AG09309 (cell line): ENCODE measurements at places on chromosomes 7 and 10.

DNA sequence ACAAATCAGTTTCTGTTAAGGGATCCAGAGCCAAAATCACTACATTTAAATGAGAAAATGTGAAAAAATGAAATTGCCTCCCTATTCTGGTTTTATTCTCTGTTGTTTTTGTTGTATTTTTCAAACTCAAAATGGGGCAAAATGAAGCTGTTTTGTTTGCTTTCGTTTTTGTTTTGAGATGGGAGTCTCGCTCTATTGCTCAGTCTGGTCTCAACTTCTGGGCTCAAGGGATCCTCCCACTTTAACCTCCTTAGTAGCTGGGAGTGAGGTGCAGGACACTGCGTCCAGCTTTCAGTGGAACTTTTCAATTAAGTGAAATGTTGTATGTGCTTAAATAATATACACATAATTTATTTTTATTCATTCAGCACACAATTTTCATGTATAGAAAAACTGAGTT, 205.0 kb downstream of the SORCS1 start:
- DNase-seq = no peak

- DNase-seq = no peak
Measured at GRCh38 chr10:119039161-119039560, 9.6 kb downstream of the NANOS1 start.

DNA sequence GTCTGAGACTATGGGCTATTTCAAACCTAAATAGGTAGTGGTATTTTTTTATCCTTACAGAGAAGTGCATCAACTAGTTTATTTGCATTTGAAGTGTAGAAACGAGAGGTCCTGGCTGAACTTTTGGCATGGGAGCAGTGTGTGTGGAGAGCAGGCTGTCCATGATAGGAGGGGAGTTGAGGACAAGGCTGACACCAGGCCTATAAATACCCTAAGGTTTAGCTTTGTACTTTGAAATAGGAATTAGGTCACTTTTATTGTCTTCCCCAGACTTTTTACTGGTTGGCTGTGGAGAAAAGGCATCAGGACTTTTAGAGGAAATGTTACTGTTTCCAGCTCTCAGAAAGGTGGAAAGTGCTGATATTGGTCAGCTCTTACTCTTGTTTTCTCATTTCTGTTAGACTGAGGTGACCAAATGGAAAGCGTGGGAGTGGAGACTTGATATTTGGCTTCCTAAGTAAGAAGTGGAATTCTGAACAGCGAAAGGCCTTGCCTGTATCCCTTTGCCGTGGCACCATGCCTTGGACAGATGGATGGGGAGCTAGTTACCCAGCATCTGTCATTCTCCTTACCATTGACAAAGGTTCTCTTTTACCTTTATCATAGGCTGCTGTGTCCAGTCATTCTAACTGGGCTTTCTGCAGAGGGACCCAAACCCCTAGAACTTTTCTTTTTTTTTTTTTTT, 46.0 kb downstream of the GBF1 start:
- DNase-seq = no peak

DNA sequence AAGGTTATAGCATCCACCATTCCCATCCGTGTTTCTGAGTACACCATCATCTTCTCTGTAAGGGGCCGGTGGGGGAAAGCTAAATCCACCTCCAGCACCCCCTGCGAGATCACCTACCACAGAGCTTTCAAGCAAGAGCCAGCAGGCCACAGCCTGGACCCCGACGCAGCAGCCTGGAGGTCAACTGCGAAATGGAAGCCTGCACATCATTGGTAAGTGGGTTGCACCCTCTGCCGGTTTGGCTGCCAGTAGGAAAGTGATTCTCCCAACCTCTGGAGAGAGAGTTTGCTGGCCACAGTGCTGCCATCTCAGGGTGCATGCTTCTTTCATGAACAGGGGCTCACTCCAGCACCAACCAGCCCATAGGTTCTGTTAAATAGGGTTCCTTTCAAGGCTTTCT, 81.7 kb downstream of the WIPF3 start:
- no peak for DNase-seq

GRCh38 chr7:49001610-49002033, 77.3 kb downstream of the CDC14C start:
- DNase-seq = no peak

- no peak for DNase-seq
Measured at GRCh38 chr7:26989897-26990670, 105.7 kb downstream of the HOXA1 start.

DNA sequence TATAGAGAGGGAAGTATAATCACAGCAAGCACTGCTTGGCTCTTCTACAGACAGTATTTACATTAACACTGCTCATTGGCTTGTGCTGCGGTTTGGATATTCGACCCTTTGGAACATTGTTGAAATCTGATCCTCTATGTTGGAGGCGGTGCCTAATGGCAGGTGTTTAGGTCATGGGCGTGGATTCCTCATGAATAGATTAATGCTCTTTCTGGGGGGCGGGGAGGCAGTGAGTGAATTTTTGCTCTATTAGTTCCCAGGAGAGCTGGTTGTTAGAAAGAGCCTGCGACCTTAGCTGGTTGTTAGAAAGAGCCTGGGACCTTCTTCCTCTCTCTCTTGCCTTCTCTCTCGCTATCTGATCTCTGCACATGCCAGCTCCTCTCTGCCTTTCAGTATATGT, 77.3 kb upstream of the SVIL start:
- DNase-seq = no peak

GRCh38 chr10:4596951-4597350, 229.1 kb upstream of the AKR1E2 start:
- DNase-seq = no peak

GRCh38 chr7:41817386-41817785, 114.5 kb upstream of the INHBA start:
- DNase-seq = no peak

DNA sequence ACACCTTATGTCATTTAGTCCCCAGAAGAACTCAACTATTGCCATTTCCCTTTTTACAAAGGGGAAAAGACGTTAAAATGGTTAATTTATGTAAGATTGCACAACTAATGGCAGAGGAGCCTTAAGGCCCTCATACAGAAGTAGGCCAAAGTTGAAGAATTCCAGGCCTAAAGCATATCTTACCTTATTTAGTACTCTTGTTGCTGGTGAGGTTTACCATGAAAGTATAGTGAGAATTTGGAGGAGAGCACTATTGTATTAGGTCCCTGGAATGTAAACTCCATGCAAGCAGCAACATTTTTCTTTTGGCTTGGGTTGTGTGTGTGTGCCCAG, 731 bp upstream of the CRPPA start:
- DNase-seq = no peak

GRCh38 chr10:121974535-121975294, at the start of gene NSMCE4A:
TSS of gene NSMCE4A (minus strand) at chr10:121975217. CDS start at chr10:121975165, 52 bp downstream.
- no peak for DNase-seq

GRCh38 chr7:97005183-97006054, at the start of gene DLX6:
TSS of gene DLX6 (plus strand) at chr7:97005553. CDS start at chr7:97005978, 425 bp downstream.
- DNase-seq = no peak
